IMR-90 (cell line): ENCODE measurements at places on chromosomes 4 and X.

- no peak for DNase-seq
Observed at GRCh38 chrX:134365904-134366303, 94.1 kb upstream of the HPRT1 start.

GRCh38 chr4:53013873-53014775 lies 152.0 kb downstream of the RASL11B start:
- no peak for DNase-seq

GRCh38 chr4:177313263-177313662 lies 3.6 kb downstream of the NEIL3 start:
- peak; percentile 51 for DNase-seq

- DNase-seq, result peak; percentile 89
Observed at GRCh38 chrX:19846995-19847790, 40.2 kb downstream of the SH3KBP1 start.

DNA sequence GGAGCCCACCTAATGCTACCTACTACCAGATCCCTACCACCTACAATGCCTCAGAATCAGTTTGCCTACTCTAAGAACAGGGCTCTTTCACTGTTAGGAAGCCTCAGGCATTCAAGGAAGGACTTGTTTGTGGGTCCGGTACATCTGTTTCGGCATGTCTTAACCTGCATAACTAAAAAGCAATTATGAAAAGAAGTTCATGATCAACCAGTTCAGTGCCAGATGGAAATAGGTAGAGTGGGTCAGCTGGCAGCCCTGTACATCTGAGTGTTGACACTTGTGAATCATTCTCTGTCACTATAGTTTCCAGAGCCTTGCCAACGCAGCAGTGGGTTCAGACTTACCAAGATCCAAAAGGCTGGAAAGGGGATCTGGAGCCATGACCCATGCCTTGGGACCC lies 3.3 kb downstream of the TMEM185A start:
- no peak for DNase-seq

DNA sequence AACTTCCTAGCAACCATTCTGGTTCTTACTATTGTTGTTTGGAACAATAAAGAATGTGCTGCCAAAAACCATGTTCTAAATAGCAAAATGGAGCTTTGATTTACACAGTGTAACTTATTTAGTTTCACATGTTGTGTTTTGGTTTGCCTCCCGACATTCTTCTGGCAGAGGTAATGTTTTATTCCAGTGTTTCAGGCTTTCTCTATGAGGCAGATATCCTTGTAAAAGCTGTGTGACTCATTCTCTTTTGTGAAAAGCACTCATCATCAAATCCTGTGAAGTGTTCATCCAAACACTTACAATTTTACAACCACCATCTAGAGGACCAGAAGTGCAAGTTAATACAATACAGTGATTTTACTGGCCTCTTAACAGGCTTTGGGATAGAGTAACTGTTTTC lies 219.0 kb upstream of the GIMD1 start:
- DNase-seq, result peak; percentile 67

DNA sequence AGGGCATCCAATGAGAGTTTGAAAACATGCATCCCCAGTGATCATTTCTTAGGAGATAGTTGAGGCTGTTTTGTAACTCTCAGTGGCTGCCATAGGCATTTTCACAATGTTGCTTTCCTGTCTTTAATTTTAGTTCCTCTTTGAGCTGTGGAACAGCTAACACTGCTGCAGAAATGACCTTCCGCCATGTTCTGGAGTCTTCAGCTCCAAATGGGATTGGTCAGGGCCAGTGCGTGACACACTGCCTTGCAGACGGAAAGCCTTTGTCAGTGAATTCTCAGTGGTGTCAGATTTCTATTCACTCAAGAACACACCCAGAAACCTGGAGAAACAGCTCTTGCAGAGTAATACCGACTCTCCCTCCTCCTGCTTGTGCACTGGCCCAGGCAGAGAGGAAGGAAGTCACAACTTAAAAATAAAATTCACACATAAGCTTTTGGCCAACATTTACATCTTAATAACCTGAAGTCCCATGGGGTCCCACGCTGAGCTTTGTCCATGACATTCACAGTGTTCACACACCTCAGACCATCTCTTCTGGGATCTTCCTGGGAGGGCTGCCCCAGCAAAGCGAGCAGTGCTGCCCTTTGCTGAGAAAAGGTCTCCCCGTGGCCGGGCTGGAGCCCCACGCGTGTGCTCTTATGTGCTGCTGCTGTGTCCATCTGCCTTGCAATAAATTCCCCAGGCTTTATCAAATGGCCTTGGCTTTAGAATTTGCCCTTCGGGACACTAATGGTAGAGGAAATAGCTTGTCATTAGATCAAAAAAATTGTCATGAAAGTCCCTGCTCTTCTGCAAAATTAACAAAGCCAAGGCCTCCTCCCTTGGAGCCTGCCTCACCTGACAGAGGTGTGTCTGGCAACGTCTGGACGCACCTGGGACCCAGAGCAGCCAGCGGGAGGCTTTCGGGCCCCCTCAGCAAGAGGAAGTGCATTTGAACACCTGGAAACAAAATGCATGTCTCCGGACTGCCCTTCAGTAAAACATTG lies 126.8 kb downstream of the IRF2 start:
- DNase-seq, result peak; percentile 68

- DNase-seq, result no peak
Observed at GRCh38 chr4:81436096-81436495, 35.6 kb downstream of the RASGEF1B start.
